Prostate gland (tissue), 2 donors: ENCODE measurements at places on chromosomes 4 and X. TPM values are rescaled to one million over a fixed set of nuclear protein-coding genes. Genes with fewer than 3 reads are reported as not detected.
A peak's percentile ranks its signal among the peaks of the same experiment; 100 is the strongest.

- H3K27ac ChIP-seq: no peak overlapping the region
- H3K36me3 ChIP-seq: no peaks in the 10 kb centered on the region
- H3K4me3 ChIP-seq: no peak overlapping the region
- no peak for DNase-seq
- no peaks in the 10 kb centered on the region for H3K27me3 ChIP-seq
Measured at GRCh38 chrX:105116486-105116885, 104.0 kb downstream of the TEX13A start.

The F9 gene
- total RNA-seq: not detected

The NSG1 gene
- 88.8 TPM for total RNA-seq

- H3K27me3 ChIP-seq: no peaks in the 10 kb centered on the region
- no peak overlapping the region for H3K4me3 ChIP-seq
- H3K4me1 ChIP-seq: no peaks in the 10 kb centered on the region
- no peaks in the 10 kb centered on the region for H3K36me3 ChIP-seq
- no peak for DNase-seq
- no peak overlapping the region for H3K27ac ChIP-seq
Measured at GRCh38 chr4:108536577-108536976, 83.8 kb upstream of the RPL34 start.

DNA sequence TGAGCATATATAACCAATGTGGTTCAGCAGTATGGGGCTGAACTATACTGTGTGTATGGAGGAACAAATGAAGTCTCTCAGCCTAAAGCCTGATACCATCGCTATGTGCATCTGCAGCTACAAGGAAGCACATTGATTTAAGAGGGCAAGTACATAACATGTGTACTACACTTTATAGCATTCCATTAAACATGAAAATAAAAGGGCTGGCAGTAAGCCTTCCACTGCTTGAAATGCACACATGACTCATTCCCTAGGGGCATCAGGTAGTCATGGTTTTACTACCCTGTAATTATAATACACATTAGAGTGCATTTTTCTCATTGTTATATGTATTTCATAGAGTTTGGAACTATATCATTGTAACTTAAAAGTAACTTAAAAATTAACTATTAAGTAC lies 51.2 kb downstream of the SMARCA1 start:
- H3K27me3 ChIP-seq: no peaks in the 10 kb centered on the region
- no peak overlapping the region for H3K27ac ChIP-seq
- H3K4me1 ChIP-seq: no peaks in the 10 kb centered on the region
- H3K4me3 ChIP-seq: no peak overlapping the region
- peak; percentile 17 for DNase-seq

The DCAF12L1 gene
- total RNA-seq: 29.9 TPM

The MSANTD1 gene
- total RNA-seq: 1.2 TPM
